ENCODE measurements at places on chromosomes 6 and 20. TPM values are rescaled to one million over a fixed set of nuclear protein-coding genes. Genes with fewer than 3 reads are reported as not detected.

DNA sequence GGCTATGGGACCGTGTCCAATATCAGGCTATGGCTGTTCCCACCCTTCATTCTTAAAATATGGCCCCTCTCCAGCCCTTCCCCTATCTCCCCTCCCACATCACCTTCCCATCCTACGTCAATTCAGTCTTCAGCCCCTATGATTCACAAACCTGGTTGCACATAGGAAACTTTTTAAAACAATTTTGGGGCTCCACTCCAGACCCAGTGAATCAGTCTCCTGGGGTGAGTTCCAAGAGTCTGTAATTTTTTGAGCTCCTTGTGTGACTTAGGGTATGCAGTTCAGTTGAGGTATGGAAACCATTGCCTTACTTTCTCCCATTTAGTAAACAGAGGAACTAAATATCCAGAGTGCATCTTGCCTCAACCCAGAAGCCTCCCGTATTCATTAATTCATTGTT, 5.5 kb downstream of the HNF4A start:
- DNase-seq: no peak

The CENPQ gene
- not detected for polyA plus RNA-seq

The HCRTR2 gene
- polyA plus RNA-seq: not detected

DNA sequence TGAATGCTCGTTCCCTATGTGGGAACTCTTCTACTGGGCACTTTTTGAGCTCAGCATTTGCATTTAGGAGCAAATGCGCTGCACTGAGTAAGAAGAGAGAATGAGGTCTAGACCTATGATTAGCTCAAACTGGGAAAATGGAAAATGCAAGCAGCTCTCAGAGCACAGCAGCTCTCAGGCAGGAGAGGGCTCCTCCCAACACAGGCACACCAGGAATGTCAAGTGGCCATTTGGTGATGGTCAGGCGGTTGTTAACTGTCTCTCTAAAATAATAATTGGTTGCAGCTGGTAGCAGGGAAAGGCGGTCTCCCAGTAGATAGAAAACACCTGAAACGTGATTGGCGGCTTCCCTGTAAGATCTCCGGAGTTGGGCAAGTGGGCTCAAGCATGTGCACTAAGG, 162.0 kb upstream of the ECI2 start:
- DNase-seq: no peak

GRCh38 chr6:140546640-140547039, 1172.2 kb upstream of the CITED2 start:
- DNase-seq: no peak

The CDS2 gene
- 21.7 TPM for polyA plus RNA-seq

GRCh38 chr20:58402827-58403226, 13.8 kb downstream of the VAPB start:
- DNase-seq: no peak

GRCh38 chr20:17863209-17863576, 105.4 kb downstream of the SNX5 start:
- no peak for DNase-seq

DNA sequence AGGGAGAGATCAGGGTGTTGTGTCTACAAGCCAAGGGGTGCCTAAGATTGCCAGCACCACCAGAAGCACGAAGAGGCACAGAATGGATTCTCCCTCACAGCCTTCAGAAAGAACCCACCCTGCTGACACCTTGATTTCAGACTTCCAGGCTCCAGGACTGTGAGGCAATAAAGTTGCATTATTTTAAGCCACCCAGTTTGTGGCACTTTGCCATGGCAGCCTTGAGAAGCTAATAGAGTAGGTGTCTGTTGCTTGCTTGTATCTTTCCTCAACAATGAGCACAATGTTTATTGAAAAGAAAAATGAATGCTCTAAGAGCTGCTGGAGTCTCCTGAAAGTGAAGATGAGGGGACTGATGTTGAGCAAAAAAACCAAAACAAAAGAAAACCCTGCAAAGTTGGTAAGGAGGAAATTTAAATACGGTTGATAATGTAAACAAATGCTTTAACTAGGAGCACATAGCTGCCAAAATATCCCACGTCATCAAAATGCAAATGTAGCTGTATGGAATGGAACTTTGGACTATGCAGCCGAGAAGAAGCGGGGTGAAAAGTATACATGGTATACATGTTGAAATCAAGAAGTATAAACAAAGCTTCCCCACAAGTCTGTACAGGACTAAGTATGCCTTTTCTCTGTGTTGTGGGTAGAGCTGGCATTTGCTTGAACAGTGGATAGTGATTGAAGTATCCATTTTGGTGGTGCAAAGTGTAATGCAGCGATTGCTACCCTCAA, 8.0 kb downstream of the IL20RA start:
- no peak for DNase-seq

- DNase-seq: no peak
These were observed 45.4 kb downstream of the CDS2 start for GRCh38 chr20:5172167-5172601.

Data from muscle of arm (tissue), 14 donors.